Activated naive CD8-positive, alpha-beta T cell treated with anti-CD3 and anti-CD28 coated beads, Interleukin-2, amount 10 ng/mL, durations not matched to agents 7 days and 5 days (primary cell): ENCODE measurements at places on chromosomes 7 and 10. TPM values are rescaled to one million over a fixed set of nuclear protein-coding genes. Genes with fewer than 3 reads are reported as not detected.

DNA sequence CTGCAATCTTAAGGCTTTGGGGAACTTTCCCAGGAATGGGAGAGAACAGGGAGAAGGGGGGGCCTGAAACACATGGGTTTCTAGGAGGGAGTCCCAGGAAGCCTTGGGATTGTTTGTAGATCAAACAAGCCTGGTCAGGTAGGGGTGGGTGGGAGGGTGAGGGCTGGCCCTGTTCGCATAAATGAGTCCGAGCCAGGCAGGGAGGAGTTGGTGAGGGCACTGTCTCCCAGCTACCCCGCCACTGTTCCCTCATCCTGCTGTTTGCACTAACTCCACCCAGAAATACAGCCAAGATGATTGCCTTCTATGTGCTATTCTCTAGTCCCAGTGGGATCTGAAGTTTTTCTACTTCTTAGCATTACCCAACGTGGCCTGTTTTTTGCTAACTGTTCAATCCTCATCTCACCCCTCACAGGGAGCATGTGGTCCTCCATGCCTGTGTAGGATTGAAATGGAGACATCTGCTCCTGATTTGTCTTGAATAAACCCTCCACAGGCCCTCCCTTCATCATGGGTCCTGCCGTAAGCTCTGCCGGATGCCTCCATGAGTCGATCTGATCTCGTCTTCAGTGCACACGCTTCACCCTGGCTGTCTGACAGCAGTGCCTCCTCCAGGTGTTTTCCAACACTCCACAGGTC, 257.0 kb downstream of the COBL start:
- no peak for DNase-seq

GRCh38 chr7:1533255-1533546, 2.7 kb downstream of the MAFK start:
- no peak for DNase-seq

DNA sequence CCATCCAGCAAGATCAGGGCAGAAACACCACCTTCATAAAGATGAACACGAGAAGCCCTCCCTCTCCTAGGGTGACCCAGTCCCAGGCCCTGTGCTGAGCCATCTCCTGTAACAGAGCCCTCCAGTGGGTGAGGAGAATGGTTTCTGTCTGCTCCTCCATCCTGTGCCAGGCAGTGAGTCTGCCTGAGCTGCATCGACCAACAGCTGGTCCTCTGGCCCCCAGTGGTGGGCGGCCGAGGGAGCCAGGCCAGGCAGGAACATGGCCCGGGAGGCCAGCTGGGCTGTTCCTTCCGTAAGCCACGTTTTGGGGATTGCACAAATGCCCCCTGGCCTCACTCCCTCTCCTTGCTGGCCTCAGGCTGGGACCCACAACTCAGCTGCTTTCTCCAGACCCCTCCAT, 73.5 kb downstream of the GRB10 start:
- no peak for DNase-seq

DNA sequence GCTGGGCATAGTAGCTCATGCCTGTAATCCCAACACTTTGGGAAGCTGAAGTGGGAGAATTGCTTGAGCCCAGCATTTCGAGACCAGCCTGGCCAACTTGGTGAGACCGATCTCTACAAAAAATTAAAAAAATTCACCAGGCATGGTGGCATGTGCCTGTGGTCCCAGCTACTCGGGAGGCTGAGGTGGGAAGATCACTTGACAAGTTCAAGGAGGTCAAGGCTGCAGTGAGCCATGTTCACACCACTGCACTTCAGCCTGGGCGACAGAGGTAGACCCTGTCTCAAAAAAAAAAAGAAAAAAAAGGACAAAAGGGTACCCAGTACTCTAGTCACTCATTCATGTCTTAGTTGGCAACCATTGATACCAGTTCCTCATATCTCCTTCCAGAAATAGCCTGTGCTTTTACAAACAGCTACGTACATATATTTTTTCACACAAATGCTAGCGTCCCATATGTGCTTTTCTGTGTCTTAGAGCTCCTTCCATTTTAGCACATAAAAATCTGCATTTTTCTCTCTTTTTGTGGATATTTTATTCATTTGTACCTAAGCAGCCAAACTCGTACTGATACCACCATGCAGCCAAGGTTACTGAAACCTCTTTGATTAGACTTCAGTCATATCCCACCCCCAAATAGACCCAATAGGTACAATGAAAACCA, 5.5 kb downstream of the ABCC2 start:
- DNase-seq, result no peak

DNA sequence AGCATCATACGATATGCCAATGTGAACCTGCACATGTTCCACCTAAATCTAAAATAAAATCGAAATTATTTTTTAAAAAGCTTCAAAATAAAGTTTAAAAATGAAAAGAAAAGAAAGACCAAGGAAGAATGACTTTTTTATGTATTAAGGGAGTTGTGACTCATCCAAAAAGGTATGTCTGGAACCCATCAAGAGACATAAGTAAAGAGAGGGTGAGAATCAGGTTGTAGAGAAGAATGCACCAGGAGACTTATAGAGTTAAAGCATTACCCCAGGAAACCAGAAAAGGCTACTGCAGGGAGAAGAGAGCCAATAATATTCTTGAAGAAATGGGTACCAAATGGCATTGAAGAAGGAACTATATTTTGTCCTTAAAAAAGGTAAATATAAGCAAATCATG, 69.8 kb downstream of the CTTNBP2 start:
- DNase-seq, result no peak

GRCh38 chr7:128407751-128408708, 1.8 kb downstream of the IMPDH1 start:
- DNase-seq, result no peak

PLXDC2 gene
- total RNA-seq, result 0.86 TPM
